Right ventricle myocardium inferior (tissue), 1 donor: ENCODE measurements at places on chromosomes 2 and 18.

DNA sequence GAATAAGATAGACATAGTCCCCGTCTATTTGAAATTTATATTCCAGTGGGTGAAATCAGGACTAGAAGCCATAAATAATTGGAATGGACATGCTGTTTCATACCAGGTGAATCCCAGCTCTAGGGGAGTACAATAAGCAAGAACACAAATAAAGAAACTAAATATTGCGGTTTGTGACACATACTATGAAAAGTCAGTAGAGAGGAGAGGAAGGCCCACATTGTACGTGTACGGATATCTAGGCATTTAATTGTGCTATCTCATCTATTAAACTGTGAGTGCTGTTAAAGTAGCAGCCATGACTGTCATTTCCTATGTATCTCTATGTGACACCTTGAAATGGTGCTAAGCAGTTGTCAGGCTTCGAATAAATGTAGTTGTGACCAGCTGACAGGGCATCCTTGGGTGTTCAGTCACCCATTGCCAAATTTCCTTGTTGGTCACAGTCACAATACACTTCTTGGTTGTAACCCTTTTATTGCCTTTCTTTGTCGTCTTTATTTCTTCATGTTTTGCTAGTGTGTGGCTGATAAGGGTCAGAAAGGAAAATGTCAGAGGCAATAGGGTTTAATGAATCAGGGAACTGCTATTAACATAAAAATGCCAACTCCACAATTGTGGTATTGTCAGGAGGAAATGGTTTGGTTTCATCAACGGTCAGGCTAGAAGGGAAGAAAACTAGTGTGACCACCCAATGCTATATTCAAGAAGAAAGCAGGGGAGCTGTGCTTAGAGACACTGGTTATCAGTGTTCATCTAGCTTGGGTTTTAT, 31.5 kb downstream of the CPO start:
- DNase-seq = no peak

DNA sequence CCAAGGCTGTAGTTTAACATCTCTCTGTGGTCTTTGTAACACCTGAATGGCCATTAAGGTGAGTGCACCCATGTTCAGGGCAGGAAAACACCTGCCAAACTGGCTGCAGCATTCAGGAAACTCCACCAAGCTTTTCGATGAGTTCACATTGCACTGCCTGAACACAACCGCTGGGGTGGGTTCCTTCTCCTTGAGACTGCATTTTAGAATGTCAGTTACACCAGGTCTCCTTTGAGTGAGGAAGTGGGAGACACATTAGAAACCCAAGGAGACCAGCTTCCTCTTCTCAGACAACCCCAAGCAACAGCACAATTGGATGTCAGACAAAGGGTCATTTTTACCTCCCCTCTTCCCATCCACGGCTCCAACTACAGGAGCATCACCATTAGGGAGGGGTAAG, 35.2 kb downstream of the CYRIA start:
- DNase-seq = no peak

DNA sequence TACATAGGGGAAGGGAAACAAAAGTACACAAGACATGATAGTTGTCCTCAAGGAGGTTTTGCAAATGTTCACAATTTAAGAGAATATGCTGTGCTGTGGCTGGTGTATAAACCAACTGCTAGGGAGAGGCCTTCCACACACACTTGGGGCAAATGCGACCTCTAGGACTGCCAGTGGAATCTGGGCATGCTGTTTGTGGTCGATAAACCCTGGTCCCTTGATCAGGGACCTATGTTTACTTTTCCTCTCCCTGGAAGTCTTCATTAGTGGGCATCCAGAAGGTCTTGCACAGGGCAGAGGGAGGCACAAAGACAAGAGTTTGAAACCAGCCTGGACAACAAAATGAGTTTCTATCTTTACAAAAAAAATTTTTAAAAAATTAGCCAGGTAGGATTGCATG, 7.3 kb upstream of the IL1B start:
- no peak for DNase-seq

GRCh38 chr2:46537624-46538295, 58.4 kb downstream of the TMEM247 start:
- DNase-seq = no peak

DNA sequence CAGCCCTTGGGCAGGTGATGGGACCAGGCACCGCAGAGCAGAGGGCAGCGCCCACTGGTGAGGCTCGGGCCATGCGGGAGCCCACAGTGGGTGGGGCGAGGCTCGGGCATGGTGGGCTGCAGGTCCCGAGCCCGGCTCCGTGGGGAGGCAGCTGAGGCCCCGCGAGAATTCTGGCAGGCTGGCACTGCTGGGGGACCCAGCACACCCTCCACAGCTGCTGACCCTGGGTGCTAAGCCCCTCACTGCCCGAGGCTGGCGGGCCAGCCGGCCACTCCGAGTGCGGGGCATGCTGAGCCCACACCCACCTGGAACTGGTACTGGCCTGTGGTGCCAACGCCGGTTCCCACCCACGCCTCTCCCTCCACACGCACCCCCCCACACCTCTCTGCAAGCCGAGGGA, 29.7 kb upstream of the COL3A1 start:
- DNase-seq = no peak

GRCh38 chr2:147937744-147938349, 82.7 kb downstream of the ORC4 start:
- no peak for DNase-seq

GRCh38 chr2:218294430-218295022, 2.2 kb upstream of the TMBIM1 start:
- no peak for DNase-seq

- DNase-seq = peak; percentile 55
Measured at GRCh38 chr2:120390381-120391055, 44.6 kb downstream of the INHBB start.

GRCh38 chr2:188047735-188048134, 243.9 kb upstream of the GULP1 start:
- DNase-seq = no peak

DNA sequence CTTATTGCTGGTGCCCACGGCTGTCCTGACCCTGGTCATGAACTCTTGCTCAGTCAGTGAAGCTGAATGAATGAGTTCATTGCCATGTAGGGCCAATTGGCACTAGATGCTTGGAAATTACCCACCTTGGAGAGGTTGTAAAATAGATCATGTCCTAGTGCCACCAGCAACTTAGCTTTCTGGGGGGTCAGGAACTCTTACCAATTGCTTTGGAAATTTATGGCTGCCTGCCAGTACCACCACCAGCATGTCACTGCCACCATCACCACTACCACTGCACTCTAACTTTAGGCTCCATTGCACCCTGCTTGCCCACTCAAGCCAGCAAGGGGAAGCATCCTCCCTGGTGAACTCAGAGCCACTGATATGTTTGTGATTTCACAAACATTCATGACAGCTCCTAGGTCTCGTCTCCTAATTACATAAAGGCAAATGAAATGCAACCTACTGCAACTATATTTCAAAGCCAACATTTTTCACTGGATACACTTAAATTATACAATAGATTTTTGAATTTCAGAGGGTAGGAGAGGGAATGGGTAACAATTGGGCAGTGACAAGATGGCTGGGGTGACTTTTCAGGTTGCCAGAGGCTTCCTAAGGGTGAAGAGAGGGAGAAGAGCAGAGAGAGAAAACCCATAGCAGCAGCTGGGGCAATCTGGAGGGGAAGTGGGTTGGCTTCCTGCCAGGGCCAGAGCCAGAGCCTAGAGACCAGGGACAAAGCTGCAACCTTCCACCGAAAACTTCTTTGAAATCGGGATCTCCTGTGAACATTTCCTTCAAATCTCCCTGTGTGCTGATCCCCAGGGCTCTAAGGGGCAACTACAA, 3.5 kb upstream of the EMILIN1 start:
- DNase-seq = peak; percentile 84

- DNase-seq = no peak
Measured at GRCh38 chr2:217616936-217617335, 385.9 kb downstream of the TNS1 start.

- no peak for DNase-seq
Measured at GRCh38 chr2:56473524-56473923, 289.7 kb downstream of the CCDC85A start.

GRCh38 chr2:239232195-239232578, 168.6 kb downstream of the HDAC4 start:
- DNase-seq = no peak

- peak; percentile 27 for DNase-seq
Measured at GRCh38 chr2:67208887-67209500, 188.1 kb upstream of the ETAA1 start.
